Fibroblast of mammary gland (primary cell): ENCODE measurements at places on chromosomes 12 and 14.

DNA sequence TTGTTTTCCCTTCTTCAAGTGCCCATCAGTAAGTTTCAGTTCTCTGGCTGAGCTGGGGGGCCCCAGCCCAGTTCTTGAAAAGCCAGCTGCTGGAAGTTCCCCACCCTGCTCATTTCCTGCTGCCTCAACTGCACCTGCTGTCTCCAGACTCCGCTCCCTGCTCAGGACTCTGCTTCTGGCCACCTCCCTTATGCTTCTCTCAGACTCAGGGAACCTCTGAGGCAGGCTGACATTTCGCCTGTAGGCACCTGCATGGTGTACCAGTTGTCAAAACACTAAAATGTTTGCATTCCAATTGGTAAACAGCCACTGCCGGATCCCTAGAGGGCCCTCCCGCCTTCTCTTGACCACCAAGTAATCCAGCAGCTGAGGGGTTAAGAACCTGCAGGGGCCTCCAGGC is 136.5 kb upstream of the VRK1 start:
- no peak for DNase-seq

- no peak for DNase-seq
Measured at GRCh38 chr12:52791271-52792184, 4.4 kb downstream of the KRT3 start.

DNA sequence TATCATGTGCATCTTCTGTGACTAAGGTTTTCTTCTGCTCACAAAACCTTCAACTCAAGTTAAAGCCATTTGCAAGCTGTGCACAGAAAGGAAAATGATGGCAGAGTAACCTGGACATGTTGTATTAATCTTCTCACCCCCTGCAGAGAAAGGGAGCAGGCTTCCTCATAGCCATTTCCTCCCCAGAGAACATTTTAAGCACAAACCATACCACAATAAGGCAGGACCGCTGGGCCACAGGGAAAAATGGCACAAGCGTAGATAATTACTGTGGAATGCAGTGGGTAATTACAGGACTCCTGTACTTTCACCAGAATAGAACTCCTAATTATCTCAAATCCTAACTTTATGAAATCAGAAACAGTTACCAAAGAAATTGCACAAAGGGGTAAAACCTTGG is 215.7 kb downstream of the KIF21A start:
- no peak for DNase-seq

GRCh38 chr12:76310110-76310509 is 38.1 kb downstream of the BBS10 start:
- DNase-seq: peak; percentile 47

DNA sequence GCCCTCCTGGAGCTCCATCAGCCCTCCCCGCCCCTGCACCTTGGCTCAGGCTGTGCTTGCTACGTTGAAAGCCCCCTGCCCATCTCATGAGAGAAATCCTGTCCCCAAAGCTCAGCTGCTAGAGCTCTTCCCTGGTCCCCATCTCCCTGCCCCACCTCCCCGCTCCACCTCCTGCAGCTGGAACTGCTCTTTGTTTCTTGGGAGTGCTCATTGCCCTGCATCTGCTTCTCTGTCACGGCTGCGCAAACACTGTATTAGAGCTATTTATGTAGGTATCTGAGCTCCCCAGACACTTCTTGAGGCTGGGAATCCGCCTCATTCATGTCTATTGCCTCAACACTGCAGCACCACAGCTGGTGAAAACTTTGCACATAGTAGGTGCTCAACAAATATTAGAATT is 32.8 kb upstream of the PRIMA1 start:
- no peak for DNase-seq

DNA sequence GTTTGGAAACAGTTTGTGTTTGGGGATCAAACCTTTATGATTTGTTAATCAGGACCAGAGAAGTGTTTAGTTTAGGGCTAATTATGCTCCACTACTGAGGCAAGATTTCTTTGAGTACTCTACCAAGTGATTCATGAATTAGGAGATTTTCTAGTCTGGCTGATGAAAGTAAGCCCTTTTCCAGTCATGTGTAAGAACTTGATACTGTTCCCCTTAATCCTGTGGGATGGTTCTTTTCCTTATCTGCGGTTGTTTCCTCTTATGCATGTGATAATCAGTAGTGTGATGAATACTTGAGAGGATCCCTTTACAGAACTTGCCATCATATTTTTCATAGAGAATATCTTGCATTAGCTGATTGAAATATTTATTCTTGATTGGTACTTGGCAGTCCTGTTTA is 42.1 kb downstream of the DYRK2 start:
- no peak for DNase-seq

DNA sequence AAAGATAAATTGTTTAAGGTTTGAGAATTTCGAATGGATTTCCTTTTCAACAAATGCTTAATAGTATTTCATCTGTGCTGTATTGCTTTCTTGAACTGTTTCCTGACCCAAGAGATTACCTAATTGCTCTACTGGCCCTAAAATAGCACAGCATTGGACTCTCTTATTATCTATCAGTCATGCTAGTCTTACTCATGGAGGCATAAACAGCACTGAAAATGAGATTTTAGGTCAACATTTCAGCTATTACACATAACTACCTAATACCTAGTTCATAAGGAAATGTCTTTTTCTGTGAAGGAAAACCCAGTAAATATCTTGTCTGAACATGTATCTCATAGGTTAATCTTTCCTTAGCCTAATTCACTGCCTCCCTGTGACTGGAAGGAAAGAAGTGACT is 4.3 kb upstream of the ABCD2 start:
- DNase-seq: peak; percentile 28

DNA sequence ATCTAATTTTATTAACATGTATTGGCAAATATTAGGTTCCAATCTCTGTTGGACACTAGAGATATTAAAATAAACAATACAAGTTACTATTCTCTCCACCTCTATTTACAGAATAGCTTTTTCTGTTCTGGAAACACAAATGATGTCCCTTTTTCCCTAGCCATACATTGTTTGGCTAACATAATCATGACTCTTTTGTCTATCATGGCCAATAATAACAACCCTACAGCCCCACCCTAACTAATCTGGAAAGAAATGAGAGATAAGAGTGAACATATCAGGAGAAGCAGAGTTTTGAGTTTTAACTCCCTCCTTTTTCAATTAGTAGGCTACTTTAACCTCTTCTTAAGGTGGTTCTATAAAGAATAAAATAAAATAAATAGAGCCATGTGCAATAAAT is 40.2 kb downstream of the RASSF9 start:
- no peak for DNase-seq

GRCh38 chr12:724194-724855 is 28.1 kb upstream of the WNK1 start:
- no peak for DNase-seq

DNA sequence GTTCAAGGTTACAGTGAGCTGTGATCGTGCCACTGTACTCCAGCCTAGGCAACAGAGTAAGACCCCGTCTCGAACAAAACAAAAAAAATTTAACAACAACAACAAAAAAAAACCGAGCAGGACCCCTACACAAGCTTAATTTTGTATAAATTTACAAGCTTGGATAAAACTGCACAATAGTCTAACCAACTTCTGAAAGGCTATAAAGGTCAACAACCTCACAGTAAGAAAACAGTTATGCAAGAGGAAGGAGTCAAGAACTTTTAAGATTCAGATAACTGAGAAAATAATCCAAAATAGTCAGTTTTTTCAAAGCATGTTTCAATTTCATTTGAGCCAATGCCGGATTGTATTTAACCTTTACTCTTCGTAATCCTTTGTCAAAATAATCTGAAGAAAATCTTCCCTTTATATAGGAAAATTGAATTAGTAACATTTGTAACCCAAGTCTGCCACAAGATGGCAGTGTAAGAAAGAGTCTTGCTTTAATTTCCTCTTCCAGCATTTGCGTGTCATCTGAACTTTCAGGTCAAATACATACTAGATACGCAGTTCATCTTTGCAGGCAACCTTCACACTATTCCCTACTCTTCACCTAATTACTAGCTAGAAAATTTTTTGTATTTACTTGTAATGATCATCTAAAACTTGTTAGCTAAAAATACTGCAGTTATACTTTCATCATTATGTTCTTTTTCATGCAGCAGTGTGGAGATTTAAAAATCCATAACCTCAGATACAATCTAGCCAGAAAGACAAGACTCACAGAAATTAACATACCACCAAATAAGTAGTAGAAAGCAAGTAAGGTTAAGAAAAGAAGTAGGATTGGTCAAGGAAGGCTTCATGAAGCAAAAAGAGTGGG is 5.8 kb downstream of the CCNB1IP1 start:
- peak; percentile 83 for DNase-seq

DNA sequence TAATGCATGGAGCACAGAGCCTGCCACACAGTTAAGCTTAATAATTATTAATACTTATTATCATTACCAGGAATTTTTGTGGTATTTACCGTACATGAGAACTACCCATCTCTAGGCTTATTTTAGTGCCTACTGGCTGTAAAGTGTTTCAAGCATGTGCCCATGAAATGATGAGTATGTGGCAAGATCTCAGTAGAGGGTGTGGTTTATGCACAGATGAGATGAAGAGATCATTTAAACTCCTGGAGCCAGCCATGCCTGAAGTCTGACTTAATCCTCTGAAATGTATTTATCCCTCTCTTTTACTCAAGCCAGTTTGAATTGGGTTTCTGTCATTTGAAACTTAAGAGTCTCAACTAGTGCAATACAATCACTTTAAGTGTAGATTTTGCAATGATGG is 60.2 kb downstream of the DAO start:
- no peak for DNase-seq

GRCh38 chr14:35285168-35286002 is 6.8 kb upstream of the PSMA6 start:
- DNase-seq: peak; percentile 77

DNA sequence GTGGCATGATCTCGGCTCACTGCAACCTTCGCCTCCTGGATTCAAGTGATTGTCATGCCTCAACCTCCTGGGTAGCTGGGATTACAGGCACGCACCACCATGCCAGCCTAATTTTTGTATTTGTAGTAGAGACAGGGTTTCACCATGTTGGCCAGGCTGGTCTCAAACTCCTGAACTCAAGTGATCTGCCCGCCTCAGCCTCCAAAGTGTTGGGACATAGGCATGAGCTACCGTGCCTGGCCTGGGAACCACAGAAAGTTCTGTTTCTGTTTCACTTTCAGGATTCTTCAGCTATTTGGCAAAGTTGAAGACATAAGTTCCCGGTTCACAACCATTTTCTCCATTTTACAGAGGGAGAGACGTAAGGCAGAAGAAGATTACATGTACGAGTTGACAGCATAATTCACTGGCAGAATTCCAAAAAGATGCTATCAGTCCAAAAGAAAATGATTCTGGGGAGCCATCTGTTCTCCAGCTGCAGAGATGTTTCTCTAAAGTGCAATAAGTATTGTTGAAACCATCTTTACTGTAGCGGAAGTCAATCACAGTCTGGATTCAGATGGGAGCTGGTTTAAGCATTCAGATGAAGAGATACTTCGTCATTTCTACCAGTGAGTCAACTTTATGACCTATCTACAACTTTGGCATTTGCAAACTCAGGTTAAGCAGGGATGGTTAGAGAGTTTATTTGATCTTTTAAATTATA is 8.1 kb upstream of the RNF34 start:
- DNase-seq: peak; percentile 54

- no peak for DNase-seq
Measured at GRCh38 chr12:109618082-109618481, 44.5 kb downstream of the MVK start.

DNA sequence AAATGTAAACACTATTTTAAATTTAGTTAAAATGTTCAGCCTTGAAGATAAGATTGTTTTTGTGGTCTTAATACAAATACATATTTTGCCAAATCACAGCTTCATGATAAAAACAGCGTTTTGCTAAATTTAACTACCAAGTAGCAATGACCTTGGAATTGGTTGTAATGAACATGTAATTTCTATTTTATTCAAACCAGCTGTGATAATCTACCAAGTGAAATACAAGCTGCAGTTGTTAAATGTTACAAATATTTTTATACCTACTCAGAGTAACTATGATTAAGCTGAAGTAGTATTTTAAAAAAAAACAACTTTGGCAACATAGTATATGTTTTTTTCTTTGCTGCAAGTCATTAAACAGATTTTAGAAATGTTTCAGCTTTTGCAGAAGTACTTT is 96.2 kb downstream of the CPSF2 start:
- peak; percentile 57 for DNase-seq

DNA sequence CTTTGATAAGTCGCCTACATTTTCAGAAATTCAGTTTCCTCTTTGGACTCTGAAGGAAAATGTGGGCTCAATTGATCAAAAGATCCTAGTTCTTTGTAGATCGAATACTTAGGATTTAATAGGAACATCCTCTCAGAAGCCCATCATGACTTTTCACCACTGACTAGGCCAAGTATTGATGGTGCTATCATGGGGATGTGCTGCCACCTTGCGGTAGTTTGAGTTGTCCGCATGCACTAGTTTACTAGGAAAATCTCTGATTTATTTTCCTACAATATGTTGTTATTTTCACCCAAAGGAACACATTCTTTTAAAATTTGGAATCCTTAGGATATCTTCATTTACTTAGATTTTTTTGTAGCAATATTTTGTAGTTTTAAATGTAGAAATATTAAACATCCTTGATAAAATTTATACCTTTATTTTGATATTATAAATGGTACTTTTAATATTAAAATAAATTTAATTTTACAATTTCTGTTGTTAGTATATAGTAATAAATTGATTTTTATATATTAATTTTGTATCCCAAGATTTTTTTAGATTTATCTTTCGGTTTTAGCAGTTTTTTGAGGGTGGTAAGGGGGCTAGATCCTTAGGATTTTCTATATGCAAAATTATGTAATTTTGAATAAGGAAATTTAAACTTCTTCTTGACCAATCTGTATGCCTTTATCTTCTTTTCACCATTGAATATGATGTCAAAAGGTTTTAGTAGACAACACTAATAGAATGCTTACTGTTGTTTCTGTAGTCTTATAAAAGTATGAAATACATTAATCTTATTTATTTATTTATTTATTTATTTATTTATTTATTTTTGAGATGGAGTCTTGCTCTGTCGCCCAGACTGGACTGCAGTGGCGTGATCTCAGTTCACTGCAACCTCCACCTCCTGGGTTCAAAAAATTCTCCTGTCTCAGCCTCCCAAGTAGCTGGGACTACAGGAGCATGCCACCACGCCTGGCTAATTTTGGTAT is 52.9 kb upstream of the OR9K2 start:
- peak; percentile 77 for DNase-seq

- no peak for DNase-seq
Measured at GRCh38 chr12:20808521-20808920, 2.0 kb upstream of the SLCO1B3 start.

DNA sequence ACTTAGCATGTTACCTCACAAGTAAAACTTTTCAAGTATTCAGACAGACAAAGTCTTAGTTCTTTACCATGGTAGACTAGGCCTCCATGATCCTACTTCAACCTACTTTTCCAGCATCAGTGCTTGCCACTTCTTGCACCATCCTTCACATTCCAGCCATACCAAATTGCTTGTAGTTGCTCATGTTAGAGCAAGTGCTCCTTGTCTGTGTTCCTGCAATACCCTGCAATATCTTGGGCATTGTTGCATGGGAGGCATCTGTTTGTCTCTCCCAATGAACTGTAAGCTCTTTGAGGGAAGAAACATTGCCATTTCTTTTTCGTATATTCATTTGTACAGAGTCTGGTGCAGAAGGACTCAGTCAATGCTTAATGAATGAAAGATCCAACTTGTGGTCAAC is 78.0 kb downstream of the SRGAP1 start:
- DNase-seq: no peak

GRCh38 chr14:64409126-64409920 is 21.2 kb downstream of the MTHFD1 start:
- DNase-seq: no peak

GRCh38 chr12:3744229-3744901 is 8.5 kb downstream of the CRACR2A start:
- no peak for DNase-seq

- peak; percentile 71 for DNase-seq
Measured at GRCh38 chr12:98754095-98754494, 109.0 kb downstream of the APAF1 start.

- DNase-seq: peak; percentile 57
Measured at GRCh38 chr12:29733060-29733459, 50.7 kb downstream of the TMTC1 start.
